ENCODE measurements at places on chromosomes 1 and 21. TPM values are rescaled to one million over a fixed set of nuclear protein-coding genes. Genes with fewer than 3 reads are reported as not detected.

- H3K4me1 ChIP-seq: no peaks in the 10 kb centered on the region
- no peak for DNase-seq
- no peak overlapping the region for H3K4me3 ChIP-seq
- H3K36me3 ChIP-seq: no peaks in the 10 kb centered on the region
- no peak overlapping the region for H3K27ac ChIP-seq
- H3K27me3 ChIP-seq: no peaks in the 10 kb centered on the region
These were observed 702.3 kb downstream of the BRINP3 start for GRCh38 chr1:189775343-189775742.

- H3K27ac ChIP-seq: no peak overlapping the region
- no peak for DNase-seq
- no peak overlapping the region for H3K4me3 ChIP-seq
These were observed 25.3 kb downstream of the ZMYND12 start for GRCh38 chr1:42430286-42431135.

GRCh38 chr1:2807036-2807435, 5.5 kb upstream of the TTC34 start:
- no peaks in the 10 kb centered on the region for H3K36me3 ChIP-seq
- no peaks in the 10 kb centered on the region for H3K4me1 ChIP-seq
- H3K4me3 ChIP-seq: no peak overlapping the region
- no peak for DNase-seq

DNA sequence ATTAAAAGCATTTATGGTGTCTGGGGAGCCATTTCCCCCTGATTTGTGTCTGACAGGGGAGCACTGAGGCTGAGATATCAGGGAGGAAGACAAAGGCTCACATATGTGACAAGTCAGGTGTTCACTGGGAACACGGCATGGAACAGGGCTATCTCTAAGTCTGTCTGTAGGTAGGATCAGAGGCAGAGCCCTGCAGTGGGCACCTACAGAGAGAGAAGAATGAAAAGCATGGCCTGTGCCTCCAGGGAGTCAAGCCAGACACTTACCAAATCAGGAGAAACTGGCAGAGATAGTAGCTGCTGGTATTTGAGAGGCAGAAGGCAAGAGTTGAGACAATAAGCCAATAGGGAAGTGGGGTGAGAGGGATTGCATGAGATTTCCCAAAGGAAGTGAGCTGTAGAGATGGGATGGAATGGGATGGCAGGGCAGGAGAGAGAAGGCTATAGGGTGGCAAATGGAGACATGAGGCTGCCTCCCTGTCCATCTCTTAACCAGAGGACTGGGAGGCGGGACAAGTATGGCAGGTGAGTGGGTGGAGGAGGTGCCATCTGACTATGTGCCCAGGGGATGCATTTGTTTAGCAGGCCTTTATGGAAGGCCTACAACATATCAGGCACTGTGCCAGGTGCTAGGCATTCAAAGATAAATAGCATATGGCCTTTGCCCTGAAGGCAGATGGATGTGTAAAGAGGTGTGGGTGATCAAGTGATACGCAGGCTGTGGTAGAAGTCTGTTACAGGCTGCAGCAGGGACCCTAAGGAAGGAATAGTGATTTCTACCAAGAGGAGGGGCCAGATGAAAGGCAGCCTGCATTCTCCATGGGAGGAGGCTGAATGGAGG, 136.2 kb upstream of the IPO9 start:
- H3K4me1 ChIP-seq: no peaks in the 10 kb centered on the region
- no peak for DNase-seq
- no peaks in the 10 kb centered on the region for H3K36me3 ChIP-seq
- no peaks in the 10 kb centered on the region for H3K27me3 ChIP-seq

The PCAT6 gene
- total RNA-seq: not detected

Data from CD8-positive, alpha-beta memory T cell (primary cell).